AG04450 (cell line): ENCODE measurements at places on chromosomes 2 and 18. TPM values are rescaled to one million over a fixed set of nuclear protein-coding genes. Genes with fewer than 3 reads are reported as not detected.

- no peak for DNase-seq
Observed at GRCh38 chr2:173866874-173867618, 98.1 kb downstream of the SP3 start.

- DNase-seq = no peak
Observed at GRCh38 chr2:126616606-126617069, 39.3 kb upstream of the GYPC start.

WIPF1 gene
- 10.7 and 12.4 TPM in 2 replicates for polyA plus RNA-seq

DNA sequence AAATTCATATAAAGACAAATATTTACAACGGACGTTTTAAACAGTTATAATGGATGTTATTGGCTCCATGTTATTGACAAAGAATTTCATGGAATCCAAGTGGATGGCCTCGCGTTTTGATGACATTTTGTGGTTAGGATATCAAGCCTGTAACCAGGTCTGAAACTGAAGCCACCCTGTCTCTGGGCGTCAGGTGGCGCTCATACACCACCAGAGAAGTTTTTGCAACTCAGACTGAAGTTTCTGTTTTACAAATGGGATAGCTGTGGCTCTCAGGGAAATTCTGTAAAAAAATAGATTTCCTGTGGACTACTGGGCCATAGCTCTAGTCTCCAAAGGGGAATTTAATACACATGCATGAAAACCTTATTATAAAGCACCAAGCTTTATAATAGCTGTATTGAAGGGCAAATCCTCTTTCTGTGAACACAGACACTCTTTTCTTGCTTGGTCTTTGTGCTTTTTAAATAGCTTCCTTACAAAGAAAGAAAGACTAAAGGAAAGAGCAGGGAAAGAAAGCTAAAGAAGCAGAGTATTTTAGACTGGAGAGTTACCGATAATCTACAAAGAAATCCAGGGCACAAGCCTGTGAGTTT is 86.7 kb downstream of the C18orf54 start:
- peak; percentile 27 for DNase-seq

GRCh38 chr2:188292348-188293239 is 920 bp downstream of the GULP1 start:
- peak; percentile 68 for DNase-seq

- DNase-seq = no peak
Observed at GRCh38 chr2:69185807-69186206, 172.8 kb downstream of the ANTXR1 start.

DNA sequence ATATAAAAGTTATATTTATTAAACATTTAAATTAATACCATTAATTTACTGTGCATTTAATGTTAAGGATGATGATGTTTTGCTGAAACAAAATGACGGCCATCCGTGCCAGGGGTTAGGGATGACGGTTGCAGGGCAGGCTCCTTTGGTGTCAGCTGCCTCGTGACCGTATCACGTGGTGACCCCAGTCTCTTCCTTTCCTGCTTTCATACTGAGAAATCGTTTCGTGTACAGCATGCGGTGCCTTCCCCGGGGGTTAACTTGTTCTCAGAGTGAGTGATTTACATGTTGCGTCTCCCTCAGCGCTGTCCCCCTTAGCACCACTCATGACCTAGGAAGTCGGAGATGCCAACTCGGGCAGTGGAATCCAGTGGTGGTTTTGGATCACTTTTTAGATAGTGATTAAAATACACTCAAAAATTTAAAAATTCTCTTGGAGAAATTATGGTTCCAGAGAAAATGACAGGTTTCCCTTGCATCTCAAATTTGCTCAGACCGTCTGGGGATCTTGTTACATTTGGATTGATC is 290.8 kb downstream of the GBX2 start:
- no peak for DNase-seq

DNA sequence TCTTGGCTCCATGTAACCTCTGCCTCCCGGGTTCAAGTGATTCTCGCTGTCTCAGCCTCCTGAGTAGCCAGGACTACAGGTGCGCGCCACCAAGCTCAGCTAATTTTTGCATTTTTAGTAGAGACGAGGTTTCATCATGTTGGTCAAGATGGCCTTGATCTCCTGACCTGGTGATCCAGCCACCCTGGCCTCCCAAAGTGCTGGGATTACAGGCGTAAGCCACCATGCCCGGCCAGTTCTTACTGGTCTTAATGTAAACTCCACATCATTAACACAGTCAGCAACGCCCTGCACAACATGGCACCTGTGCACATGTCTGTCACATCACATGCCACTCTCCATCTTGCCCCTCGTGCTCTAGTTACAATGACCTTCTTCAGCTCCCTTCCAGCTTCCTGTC is 5.8 kb upstream of the KIF3C start:
- no peak for DNase-seq

KLHL14 gene
- polyA plus RNA-seq = not detected in 2 replicates
